ENCODE measurements at places on chromosomes 2 and 18.

GRCh38 chr2:239806276-239806675 is 218.9 kb downstream of the NDUFA10 start:
- DNase-seq = no peak

- DNase-seq = no peak
These were observed 64.4 kb downstream of the ACTR2 start for GRCh38 chr2:65292106-65292400.

GRCh38 chr2:145199827-145200706 is 680.1 kb upstream of the ZEB2 start:
- no peak for DNase-seq

GRCh38 chr2:139992078-139992477 is 1211.9 kb upstream of the NXPH2 start:
- DNase-seq = no peak

DNA sequence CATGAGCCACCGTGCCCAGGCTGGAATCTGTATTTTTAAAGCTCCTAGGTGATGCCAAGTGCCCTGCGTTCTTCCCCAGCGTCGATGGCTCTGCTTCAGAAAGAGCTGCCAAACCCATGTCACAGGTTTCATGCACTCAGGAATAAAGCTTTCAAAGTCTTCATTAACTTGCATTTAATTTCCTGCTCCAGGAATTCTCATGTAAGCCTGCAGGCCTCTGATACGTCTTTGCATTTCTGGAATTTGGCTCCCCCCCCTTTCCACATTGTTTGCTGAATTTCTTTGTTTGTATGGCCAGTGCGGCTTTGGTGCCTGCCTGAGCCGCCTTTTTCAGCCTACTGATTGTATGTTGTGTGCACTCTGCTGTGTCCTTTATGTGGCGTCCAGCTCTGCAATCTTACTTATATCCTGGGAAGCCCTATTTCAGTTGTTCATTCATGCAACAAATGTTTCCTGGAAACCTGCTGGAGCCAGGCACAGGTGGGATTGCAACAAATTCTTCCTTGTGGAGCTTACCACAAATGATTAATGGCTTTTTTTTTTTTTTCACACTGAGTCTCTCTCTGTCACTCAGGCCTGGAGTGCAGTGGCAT is 17.9 kb upstream of the OTOF start:
- DNase-seq = no peak

- no peak for DNase-seq
These were observed 10.4 kb downstream of the TXNL1 start for GRCh38 chr18:56627991-56628390.

DNA sequence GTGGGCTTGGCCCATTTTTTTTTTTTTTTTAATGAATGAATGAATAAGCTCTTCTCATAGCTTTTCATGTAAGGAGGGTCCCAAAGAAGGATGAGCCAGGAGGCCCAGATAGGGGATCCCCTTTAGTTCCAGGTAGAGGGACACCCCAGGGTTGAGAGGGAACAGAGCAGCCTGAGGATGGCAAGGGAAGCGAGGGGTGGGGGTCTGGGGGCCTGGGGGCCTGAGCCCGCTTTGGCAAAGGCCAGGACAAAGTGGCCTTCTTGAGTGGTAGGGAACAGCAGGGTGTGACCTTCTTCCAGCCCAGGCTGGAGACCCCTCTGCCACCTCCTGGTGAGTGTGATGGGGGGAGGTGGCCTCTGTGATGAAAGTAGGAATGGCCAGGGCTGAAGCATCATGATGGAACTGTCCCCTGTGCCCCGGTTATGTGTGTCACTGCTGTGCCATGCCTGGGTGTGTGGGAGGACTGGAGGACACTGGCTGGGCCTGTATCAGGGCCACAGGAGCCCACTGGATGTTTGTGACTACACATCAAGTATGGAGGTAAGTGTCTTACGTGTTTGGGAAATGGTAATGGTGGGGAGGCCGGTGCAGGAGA is 263.5 kb upstream of the HDAC4 start:
- no peak for DNase-seq

- DNase-seq = no peak
These were observed 67.0 kb upstream of the RMP24 start for GRCh38 chr18:35905436-35905835.

GRCh38 chr2:39283561-39283960 is 39.8 kb upstream of the CDKL4 start:
- no peak for DNase-seq

DNA sequence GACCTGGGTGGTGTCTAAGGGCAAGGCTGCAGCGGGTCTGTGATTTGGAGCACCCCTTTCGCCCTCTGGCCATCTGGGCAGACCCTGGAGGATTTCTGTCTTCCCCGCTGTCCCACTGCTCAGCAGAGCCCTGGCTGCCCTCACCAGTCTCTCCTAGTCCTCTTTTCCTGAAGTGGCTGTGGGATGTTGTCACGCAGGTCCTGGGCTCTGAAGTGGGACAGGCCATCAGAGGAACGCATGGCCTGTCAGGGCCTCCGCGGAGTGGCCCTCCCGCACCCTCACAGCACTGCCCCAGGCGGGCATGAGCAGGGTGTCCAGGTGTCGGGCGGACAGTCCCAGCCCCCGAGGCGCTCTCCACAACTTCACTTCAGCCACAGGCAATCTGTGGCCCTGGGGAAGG is 1.1 kb upstream of the TMEM185B start:
- no peak for DNase-seq
